ENCODE measurements at places on chromosomes 4 and X.
A peak's percentile ranks its signal among the peaks of the same experiment; 100 is the strongest.

GRCh38 chr4:128220286-128221235 is 67.1 kb downstream of the PGRMC2 start:
- DNase-seq: peak; percentile 57

DNA sequence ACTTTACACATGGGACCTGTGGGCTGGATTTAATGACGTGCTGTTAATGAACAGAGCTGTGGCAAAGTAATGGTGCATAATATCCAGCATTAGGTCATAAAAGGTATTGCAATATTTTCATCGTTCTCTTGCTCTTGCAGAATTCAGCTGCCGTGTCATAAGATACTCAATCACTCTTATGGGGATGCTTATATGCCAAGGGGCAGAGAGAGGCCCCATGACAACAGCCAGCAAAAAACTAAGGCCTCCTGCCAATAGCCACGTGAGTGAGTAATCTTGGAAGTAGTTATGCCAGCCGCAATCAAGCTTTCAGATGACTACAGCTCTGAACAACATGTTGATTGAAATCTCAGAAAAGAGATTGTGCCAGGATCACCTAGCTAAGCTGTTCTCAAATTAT is 616.9 kb downstream of the FSTL5 start:
- DNase-seq: peak; percentile 6

DNA sequence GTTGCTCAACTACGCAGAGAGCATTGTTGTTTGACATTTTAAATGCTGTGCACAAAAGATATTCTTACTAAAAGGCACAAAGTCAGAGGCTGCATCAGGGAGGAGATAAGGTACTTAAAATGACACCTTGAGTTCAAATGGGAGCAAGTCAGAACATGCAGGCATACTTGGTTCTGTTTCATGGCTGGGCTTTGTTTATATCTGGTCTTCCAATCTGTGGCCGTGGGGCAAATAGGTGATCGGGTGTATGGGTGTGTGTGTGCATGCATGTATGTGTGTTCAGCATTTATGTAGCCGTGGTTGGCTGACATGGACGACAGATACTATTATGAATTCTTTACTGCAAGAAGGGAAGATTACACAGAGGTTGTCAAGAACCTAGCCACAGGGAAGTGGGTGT is 106.1 kb downstream of the RASL11B start:
- DNase-seq: no peak

GRCh38 chrX:13123247-13123856 is 78.9 kb upstream of the FAM9C start:
- DNase-seq: no peak

DNA sequence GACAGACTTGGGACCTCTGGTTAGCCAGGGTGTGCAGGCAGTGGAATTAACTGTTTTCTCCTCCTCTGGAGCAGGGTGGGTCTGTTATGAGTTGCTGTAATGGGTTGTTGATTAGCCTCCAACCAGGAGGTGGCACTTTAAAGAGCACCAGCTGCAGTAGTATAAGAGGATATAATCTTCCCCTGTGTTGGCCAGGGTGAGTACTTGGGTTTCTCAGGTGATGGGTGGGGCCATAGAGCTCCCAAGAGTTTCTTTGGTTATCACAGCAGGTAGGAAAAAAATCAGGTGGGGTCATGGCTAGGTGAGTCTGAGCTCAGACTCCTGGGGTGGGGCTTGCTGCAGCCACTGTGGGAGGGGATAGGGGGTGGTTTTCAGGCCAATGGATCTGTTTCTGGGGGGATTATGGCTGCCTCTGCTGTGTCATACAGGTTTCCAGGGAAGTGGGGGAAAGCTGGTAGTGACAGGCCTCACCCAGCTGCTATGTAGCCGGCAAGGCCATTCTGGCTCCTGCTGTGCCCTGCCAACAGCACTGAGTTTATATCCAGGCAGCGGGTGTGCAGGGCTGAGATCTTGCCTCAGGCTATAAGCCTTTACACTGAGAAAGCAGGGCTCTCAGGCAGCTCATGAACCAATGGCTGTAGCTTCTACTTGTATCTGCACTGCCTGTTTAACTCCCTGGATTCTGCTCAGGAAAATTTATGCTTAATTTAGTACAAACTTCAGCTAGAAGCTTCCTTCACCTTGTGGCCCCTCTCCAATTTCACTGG is 70.1 kb downstream of the CCNG2 start:
- DNase-seq: no peak

- no peak for DNase-seq
Observed at GRCh38 chr4:20283039-20283438, 31.3 kb downstream of the SLIT2 start.

- no peak for DNase-seq
Observed at GRCh38 chrX:23031600-23031999, 31.8 kb downstream of the DDX53 start.

DNA sequence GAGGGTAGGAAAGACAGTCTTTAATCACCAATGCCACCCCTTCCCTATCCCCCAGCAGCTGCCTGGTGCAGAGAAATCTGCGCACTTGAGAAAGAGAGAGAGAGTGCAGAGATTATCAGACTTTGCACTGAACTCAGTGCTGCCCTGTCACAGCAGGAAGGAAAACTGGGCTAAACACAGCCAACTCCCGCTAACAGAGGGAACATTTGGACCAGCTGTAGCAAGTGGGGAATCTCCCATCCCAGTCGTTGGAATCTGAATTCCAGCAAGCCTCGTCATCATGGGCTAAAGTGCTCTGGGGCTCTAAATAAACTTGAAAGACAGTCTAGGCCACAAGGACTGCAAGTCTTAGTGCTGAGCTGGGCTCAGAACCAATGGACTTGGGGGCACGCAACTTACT is 168.7 kb downstream of the DLG3 start:
- no peak for DNase-seq

GRCh38 chr4:107196312-107196711 is 160.2 kb upstream of the DKK2 start:
- DNase-seq: no peak

DNA sequence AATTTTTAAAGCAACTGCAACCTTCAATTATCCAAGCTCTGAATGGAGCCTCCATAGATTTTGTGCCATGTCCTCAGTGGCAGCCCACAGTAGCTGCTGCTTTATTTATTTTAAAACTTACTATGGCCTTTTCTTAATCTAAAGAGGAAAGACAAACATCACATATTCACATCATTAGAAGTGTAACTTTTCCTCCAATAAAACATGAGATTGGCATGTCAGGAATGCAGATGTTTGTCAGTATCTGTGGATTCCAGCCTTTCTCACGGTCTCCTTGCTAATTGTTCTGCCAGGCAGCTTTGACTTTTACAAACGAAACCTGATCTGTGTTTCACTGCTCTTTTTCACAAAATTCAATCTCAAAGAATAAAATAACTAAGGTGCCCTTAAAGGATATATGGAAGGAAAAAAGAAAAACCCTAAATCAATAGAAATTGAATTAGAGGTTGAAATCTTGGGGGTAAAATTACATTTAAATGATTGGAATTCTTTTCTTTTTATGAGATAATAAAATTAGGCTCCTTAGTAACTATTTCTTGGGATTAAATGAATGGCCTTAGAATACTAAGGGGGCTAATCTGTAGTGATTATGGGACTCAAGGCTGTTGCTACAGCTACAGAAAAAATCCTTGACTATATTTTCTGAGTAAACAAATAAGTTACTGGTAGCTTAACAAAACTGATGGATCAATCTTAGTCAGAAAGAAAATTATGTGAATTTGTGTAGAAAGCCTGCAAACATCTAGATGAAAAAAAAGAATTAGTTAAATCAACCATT is 151.3 kb downstream of the RTL9 start:
- DNase-seq: peak; percentile 5
